Stimulated activated CD4-positive, alpha-beta T cell treated with anti-CD3 and anti-CD28 coated beads, Interleukin-4, amount 100 ng/mL, for 4 hours (primary cell): ENCODE measurements at places on chromosomes 5 and 9.

DNA sequence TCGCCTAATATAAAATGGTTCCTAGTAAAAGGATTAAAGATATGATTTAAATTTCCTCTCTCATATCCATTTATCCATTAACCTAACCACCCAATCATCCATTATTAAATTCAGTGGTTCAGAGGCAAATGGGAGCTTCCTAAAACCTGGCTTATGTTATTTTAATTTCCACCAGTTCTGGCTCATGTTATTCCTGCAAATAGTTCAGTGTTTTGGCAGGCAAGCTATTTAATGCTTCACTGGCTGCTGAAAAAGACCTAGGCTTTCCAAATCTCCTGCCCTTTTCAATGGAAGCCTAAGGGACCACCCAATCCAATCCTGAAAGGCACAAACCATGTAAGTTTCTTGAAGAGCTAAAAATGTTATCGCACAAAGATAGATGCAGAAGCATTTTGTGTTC lies 52.3 kb downstream of the POC5 start:
- no peak for DNase-seq

DNA sequence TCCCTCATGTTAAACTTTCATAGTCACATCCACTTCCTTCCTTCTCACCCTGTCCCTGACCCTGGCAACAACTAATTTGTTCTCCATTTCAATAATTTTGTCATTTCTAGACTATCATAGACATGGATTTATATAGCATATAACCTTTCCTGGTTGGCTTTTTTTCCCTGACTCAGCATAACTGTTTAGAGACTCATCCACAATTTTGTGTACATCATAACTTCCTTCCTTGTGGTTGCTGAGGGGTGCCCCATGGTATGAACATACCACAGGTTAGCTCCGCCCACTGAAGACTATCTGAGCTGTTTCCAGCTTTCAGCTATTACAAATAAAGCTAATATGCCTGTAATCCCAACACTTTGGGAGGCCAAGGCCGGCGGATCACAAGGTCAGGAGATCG lies 137.3 kb downstream of the PHF2 start:
- no peak for DNase-seq

DNA sequence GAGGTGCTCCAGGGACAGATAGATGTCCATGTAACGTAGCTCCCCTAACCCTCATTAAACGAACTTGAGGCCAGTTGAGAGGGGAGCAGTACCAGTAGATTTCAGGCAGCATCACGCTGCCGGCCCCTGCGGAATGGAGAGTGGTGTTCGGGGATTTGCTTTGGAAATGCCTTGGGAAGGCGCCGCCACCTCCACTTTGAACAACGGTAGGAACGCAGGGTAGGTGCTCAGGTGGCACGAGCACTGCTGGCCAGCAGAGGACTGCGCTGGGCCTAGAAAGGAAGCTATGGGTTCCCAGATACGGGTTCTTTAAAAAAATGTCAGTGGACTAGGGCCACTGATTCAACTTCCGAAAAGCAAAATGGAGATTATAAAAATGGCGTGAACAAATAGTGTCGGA lies 271.8 kb downstream of the FANCC start:
- no peak for DNase-seq

GRCh38 chr5:10288592-10289219 lies 19.0 kb downstream of the CMBL start:
- no peak for DNase-seq

DNA sequence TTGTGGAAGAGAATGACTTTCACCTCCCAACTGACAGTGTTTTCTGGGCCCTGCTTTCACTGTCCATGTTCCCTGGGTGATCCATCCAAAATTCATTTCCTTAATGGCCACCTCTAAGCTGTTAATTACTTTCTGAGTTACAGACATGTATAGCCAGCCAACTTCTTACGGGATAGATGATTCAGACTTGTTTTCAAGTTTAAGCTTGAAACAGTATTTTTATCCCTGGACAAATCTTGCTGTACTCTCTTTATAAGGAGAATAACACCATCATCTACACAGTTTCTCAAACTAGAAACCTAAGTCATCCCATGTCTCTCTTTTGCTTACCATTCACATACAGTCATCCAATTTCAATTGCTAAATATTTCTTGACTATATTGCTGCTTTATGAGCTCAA lies 6.9 kb downstream of the FAM174A start:
- no peak for DNase-seq

DNA sequence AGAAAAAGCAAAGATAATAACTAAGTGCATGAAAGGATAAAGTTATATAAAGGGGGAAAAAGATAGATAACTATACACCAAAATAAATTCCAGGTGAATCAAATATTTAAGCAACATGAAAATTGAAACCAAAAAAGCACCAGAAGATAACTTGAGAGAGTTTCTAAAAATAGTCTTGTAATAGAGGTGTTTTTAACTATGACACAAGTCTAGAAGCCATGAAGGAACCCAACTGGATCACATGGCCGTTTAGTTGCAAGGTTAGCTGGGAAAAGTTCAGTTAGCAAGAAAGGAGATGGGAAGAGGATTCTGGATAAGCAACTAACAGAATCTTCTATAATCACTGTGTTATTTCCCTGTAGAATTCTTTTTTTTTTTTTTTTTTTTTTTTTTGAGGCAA lies 9.2 kb upstream of the RASA1 start:
- no peak for DNase-seq

DNA sequence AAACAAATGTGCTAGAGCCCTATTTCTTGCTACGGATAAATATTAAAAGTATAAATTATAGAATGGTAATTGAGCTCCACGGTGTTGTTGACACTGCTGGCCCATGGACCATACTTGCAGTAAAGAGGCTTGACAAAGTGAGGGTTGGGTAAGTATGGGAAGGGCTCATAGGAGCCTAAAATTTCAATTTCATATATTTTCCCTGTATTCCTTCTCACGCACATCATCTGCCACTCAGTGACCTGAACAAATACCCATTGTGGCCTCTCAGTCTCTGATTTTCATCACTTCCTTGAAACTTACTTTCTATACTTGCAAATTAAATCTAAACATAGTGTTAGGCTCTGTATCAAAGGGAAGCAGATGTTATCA lies 116.5 kb downstream of the PIK3R1 start:
- no peak for DNase-seq
